ENCODE measurements at places on chromosomes 11 and 22.

DNA sequence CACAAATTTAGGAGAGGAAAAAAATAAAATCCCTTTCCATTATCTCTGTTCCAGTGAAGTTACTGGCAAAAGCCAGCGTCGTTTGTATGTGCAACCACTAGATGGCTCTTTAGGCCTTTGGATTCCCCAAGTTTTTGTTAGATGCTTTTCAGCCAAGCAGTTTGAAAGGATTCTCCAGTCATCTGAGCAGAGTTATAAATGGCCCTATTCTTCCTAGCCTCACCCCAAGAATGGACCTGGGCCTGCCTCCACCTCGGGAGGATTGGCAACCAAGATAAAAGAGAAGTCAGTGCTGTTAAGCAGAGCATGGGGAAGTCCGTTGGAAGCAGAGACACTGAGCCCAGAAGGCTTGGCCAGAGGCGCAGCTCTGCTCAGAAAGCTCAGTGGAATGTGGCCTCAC lies 15.4 kb downstream of the FAM181B start:
- DNase-seq = peak; percentile 74

- DNase-seq = peak; percentile 24
These were observed 3.2 kb upstream of the POGLUT3 start for GRCh38 chr11:108501396-108501795.

GRCh38 chr11:73566977-73567755 lies 30.7 kb downstream of the FAM168A start:
- no peak for DNase-seq

DNA sequence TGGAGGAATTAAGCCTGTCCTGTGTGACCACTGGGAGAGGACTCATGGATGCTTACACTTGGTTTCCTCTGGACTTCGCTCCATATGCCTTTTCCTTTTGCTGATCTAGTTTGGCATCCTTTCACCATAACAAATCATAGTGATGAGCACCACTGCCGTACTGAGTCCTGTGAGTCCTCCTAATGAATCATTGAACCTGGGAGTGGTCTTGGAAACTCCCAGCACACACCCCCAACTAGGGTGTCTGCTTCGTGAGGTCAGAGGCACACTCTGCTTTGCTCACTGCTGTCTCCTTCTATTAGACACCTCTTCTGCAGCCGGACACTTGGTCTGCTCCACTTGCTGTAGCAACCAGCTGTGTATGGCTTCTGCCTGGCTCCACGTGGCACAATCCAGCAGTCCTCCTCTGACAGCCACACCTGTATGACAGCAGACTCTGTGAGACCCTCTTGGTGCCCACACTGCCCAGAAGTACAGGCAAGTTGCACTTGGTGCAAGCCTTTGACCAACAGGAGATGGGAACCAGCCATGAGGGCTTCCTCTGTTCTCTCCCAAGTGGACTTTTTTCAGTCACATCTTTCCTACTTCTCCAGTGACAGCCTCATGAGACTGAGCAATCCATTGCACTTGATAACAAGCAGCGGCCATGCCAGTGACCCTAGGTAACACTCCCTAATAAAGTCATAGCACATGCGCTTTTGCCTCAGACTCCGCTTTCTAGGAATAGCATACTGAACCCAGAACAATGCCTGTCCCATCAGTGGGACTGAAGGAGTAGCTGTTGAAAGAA lies 65.0 kb upstream of the HMGXB4 start:
- no peak for DNase-seq

- no peak for DNase-seq
These were observed 263.6 kb upstream of the NCAM1 start for GRCh38 chr11:112697391-112698178.

DNA sequence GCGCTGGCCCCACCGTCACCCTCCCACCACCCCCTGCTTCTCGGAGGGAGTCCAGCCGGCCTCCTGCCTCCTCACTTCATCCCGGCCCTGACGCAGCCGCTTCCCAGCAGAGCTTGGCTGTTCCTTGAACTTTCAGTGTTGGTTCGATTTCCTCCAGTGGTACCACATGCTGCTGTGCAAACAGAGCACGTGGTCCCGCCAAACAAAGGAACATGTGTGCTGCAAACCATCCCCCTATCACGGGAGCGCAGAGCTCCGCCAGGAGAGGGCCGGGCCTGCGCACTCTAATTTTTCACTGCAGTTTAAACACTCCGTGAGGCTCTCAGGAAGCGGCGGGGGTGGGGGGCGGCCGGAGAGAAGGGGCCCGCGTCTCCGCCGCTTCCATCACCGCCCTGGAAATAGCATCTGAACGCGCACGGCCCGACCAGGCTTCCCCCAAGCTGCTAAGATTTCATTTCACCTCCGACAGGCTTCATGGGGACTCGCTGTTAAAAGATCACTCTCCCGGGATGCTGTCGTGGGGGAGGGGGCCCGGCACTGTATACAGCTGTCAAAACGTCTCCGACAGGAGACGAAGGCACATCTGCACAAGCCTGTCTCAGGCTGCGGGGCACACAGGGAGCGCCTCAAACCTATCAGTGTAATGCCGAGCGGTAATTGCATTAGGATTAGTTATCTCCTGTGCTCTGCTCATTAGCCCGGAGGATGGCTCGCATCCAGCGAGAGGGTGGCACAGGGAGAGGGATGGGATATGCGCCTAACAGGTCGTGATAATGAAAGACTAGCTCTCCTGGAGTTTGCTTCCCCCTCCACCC lies 269.9 kb upstream of the SORL1-AS1 start:
- DNase-seq = peak; percentile 88

GRCh38 chr22:20948450-20948849 lies 18.6 kb upstream of the AIFM3 start:
- DNase-seq = no peak

- DNase-seq = no peak
These were observed 51.3 kb upstream of the SUSD2 start for GRCh38 chr22:24129980-24130379.

DNA sequence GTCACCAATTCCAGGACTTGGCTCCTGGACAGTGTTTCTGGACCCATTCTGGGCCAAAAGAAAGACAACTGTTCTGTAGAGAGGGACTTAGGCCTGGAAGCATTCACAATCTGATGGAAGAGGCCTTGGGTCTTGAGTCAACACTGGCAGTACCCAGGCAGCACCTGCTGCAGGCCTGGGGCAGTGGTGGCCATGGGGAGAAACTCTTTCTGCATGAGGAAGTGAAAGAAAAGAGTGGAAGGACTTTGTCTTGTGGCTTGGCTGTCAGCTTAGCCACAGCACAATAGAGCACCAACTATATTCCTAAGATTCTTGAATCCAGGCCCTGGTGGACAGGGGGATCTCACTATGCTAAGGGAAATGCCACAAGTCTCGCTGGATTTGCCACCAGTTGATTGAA lies 70.6 kb downstream of the CTSC start:
- DNase-seq = no peak

DNA sequence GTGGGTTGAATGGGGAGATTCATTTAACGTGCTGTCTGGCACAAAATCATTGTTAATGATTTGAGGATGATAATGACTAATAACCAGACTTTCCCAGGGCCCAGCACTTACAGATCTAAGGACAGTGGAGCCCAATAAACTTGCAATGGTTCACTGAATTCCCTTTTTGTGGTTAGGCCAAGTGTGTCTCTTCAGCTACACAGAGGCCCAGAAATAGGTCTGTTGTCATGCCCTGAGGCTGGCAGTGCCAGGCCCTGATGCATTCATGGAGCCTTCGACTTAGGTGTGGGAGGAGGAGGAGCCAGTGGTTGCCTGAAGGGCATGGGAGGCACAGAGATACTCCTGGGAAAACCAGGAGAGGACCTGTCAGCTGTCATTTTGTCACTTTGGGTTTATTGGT lies 56.1 kb downstream of the KIAA1671 start:
- DNase-seq = no peak

DNA sequence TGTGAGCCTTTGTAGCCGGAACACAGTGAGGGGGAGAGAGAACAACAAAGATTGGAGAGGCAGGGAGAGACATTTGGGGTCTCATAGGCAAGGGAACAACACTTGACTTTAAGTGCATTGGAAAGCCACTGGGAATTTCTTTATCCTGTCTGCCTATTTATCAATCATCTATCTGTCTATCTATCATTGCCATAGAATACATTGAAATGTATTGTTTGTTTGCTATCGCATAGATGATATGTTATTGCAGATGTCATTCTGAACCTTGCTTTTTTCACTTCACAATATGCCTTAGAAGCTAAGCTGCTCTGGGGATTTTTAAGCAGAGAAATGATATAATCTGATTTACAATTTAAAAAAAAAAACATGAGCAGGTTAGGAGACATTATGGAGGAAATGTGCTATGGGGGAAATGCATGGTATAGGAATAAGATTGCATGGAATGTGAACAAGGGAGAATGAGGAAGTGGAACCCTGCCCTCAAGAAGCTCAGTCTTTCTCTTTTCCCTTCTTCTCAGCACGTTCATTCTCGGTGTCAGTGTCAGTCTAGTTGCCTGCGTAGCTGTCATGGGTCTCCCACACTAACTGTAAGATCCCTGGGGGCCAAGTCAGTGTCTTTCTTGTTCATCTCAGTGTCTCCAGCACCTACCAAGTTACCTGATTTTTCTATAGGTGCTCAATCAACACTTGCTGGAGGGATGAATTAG lies 158.7 kb upstream of the ARHGAP20 start:
- no peak for DNase-seq

GRCh38 chr11:34614344-34615104 lies 6.4 kb upstream of the EHF start:
- peak; percentile 31 for DNase-seq

- DNase-seq = no peak
These were observed 142.4 kb downstream of the CRYBB2 start for GRCh38 chr22:25361899-25362214.
